ENCODE measurements at places on chromosomes 1 and 21.

- DNase-seq = peak; percentile 6
Measured at GRCh38 chr1:243447347-243447746, 191.5 kb downstream of the SDCCAG8 start.

DNA sequence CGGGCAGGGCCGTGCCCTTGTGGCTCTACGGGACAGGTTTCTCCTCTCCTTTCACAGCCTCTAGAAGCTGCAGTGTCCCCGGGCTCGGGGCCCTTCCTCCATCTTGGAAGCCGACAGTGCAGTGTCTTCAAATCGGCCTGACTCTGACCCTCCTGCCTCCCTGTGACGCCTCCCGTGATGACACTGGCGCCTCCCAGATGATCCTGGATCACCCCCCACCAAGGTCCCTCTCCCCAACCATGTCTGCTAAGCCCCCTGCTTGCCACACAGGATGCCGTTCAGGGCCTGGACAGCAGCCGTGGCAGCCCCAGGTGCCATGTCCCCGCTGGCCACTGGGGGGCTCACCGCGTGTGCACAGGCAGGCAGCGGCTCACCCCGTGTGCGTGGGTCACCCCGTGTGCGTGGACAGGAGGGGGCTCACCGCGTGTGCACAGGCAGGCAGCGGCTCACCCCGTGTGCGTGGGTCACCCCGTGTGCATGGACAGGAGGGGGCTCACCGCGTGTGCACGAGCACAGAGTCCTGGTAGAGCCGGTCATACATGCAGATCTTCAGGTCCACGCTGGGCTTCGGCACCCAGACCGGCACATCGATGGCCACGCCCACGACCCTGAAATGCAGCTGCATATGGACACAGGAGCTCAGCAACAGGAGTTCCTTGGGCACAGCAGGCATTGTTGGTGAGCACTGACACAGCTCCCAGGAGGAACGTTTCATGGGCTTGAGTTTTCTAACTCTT lies 24.9 kb upstream of the TMEM52 start:
- no peak for DNase-seq

GRCh38 chr1:202170726-202171125 lies 10.3 kb upstream of the PTPN7 start:
- DNase-seq = no peak

- DNase-seq = no peak
Measured at GRCh38 chr1:2126331-2127186, 68.0 kb downstream of the FAAP20 start.

DNA sequence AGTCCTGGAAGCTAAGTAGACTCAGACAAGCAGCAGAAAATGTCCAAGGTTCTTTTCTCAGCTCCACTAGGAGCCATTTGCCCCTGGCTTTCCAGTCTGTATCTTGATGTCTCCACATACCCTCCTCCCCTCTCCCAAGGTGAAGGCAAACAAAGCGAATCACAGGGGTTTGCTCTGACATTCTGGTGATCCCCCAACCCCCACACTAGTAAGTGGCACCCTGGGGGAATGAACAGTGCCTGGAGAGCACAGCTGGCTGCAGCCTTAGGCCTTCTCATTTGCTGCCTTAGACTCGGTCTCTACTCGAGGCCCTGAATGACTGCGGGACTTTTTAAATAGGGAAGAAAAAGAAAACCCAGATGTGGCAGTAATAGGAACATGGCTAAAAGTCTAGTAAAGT lies 15.3 kb downstream of the ERI3 start:
- DNase-seq = no peak

GRCh38 chr1:154490317-154490716 lies 11.7 kb upstream of the TDRD10 start:
- no peak for DNase-seq

DNA sequence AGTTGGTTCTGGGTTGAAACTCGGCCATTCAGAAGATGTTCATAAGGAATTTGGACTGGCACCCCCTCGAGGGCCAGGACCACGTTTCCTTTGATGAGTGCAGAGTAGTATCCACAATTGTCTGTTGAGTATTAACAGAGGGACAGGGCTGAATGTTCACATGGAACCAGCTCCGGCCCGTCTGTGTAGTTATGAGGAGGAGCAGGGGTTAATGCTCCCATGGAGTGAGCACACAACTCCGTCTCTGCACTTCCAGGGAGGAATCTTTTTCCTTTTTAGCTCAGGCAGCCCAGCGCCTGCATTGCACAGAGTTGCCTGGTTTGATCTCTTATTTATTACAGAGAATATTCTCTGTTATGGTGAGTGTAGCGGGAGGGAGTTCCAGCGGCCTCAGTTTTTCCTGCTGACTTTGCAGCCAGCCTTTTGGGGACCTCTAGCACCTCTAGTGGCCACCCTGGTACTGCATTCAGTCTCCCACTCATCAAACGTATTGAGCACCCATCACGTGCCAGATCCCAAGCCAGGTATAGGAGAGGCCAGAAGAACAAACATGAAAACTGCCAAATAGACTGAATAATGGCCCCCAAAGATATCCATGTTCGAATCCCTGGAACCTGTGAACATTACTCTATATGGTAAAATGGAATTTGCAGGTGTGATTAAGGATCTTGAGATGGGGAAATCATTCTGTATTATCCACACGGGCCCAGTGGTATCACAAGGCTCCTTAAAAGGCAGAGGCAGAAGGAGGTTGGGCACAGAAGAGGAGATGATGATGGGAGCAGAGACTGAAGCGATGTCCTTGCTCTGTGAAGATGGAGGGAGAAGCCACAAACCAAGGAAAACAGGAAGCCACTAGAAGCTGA lies 167.7 kb upstream of the CSF3R start:
- DNase-seq = peak; percentile 9

DNA sequence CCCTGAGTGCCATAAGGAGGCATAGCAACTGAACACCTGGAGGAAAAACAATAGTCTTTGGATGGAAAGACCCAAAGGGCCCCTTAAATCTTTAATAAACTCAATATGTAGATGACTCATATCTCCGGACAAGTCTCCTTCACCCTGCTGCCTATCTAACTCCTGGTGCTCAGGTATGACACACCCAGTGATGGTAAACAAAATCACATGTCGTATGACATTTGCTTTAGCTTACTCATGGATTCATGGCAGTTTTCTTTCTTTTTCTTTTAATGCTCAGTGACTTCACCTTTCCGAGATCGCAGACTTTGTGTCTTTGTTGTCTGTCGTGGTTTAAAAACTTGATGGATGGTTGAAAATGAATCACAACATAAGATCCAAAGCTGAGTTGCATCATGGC lies 208.5 kb upstream of the PROX1 start:
- no peak for DNase-seq

GRCh38 chr1:84613887-84614286 lies 39.6 kb upstream of the CTBS start:
- no peak for DNase-seq

GRCh38 chr1:22776035-22776613 lies 65.5 kb downstream of the EPHB2 start:
- DNase-seq = no peak

GRCh38 chr1:234702342-234703000 lies 92.5 kb upstream of the IRF2BP2 start:
- DNase-seq = no peak

GRCh38 chr1:226608699-226609505 lies 60.3 kb downstream of the STUM start:
- no peak for DNase-seq

DNA sequence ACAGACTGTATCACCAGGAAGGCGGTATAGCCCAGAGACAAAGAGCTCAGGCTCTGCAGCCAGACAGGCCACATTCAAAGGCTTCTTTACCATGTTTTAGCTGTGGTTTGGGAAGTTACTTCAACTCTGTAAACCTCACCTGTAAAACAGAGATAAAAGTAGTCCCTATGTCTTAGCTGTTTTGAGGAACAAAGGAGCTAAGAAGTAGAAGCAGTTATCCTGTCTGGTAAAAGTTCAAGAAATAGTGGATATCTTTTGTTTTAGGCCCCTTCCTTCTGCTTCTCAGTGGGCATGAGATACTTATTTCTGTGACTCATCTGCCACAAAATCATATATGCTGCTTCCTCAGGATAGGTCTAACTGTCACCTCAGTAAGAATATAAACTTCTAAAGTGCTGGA lies 6.5 kb downstream of the CD34 start:
- DNase-seq = no peak

GRCh38 chr1:18279351-18280074 lies 171.9 kb downstream of the IGSF21 start:
- DNase-seq = no peak

GRCh38 chr1:78678324-78678723 lies 28.7 kb downstream of the IFI44 start:
- DNase-seq = no peak

Data from fibroblast of skin of left quadriceps (primary cell).